Placental pericyte (primary cell): ENCODE measurements at places on chromosomes 16 and 17. TPM values are rescaled to one million over a fixed set of nuclear protein-coding genes. Genes with fewer than 3 reads are reported as not detected.

SCNN1B gene
- total RNA-seq: not detected in 2 replicates

FNDC8 gene
- not detected in 2 replicates for total RNA-seq

SDK2 gene
- total RNA-seq: under 0.01 and 0.14 TPM in 2 replicates

LGALS9B gene
- total RNA-seq: not detected in 2 replicates

VPS35L gene
- 62.3 and 64.1 TPM in 2 replicates for total RNA-seq

SKAP1 gene
- not detected in 2 replicates for total RNA-seq

KRT36 gene
- 0.22 TPM in 1 of 2 replicates, not detected in the other for total RNA-seq

SULT1A1 gene
- total RNA-seq: 0.57 and 13.3 TPM in 2 replicates

CCDC78 gene
- 1.1 and 3.1 TPM in 2 replicates for total RNA-seq

PRAC1 gene
- not detected in 2 replicates for total RNA-seq

HS3ST2 gene
- not detected in 2 replicates for total RNA-seq
